Ovary (tissue), 10 donors: ENCODE measurements at places on chromosomes 6 and 20.
A peak's percentile ranks its signal among the peaks of the same experiment; 100 is the strongest.

DNA sequence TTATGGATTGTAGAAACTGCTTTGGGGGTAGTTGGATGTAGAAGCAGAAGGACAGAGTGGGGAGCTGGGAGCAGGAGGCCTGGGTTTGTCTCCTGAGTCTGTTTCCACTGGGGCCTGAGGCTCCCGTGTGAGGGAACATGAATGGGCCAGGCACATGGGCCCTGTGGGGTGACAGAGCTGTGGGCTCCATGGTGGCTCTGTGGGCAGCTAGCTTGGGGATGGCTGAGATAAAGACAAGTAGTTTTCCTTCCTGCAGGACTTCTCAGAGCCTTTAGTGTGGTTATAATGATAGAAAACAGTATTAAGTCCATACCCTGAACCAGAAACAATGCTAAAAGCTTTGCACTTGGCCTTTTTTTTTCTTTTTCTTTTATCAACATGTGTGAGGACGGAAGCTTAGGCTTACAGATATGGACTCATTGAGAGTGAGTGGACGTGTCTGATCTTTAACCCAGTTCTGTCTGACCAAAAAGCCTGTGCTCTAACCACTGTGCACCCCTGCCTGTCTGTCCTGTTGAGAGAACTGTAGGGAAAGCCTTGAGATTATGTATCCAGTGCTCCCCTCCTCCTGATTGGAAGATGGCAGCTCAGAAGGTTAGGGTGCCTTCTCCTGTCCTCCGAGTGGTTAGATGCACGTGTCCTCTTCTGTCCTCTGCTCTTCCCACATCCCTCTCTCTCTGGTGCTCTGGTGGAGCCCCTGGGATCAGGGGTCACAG lies 98.3 kb downstream of the CDH26 start:
- no peak for DNase-seq

GRCh38 chr20:64188682-64189529 lies 24.7 kb downstream of the MYT1 start:
- DNase-seq, result no peak

- DNase-seq, result no peak
Measured at GRCh38 chr6:75993236-75994162, 79.0 kb downstream of the IMPG1 start.

- DNase-seq, result no peak
Measured at GRCh38 chr6:63731930-63732329, 96.3 kb downstream of the PHF3 start.

DNA sequence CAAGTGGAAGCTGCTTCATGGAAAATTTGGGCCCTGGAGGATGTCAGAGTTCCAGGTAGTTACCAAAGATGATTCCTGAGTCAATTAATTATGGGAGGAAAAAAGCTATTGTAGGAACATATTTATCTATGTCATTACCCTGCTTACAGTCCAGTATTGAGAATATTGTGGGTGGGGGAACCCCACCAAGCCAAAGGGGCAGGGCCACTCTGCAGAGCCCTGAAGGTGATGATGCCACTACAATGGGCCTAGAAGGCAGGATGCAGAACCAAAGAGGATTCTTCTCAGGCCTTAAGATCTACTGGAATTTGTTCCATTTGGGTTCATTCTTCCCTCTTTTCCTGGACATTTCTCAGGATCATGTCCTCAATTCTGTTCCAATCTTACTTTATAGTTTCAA lies 375.2 kb upstream of the MARCKS start:
- no peak for DNase-seq

DNA sequence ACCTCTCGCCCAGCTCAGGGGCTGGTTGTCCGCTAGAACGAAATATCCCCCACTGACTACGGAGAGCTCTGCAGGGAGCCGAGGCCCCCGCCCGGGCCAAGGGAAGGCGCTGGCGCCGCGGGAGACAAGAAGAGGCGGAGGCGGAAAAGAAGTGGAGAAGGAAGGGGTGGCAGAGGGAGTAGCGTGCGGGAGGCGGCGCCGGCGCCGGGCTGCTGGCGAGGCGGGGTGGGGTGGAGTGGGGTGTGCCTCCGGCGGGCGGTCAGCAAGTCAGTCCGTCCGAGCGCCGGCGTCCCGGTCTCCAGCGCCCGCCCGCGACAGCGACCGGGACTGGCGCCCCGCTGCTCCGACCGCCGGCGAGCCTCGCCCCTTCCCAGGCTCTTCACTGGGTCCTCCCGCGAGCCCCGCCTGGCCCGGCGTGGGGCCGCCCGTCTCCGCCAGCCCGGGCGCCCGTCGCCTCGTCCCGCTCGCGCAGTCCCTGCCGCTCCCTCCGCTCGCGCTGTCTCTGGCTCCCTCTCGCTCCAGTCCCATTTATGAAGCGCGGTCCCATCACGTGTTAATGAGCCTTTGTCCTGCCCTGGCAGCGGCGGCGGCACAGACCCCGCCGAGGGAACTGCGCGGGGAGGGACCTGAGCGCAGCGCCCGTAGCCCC lies at the start of gene CNR1:
TSS of gene CNR1 (minus strand) at position 504 of the 649 bp plus-strand sequence. CDS start 21,073 bp downstream, outside the sequence.
- DNase-seq, result peak; percentile 32

- no peak for DNase-seq
Measured at GRCh38 chr6:32132110-32132509, 2.0 kb upstream of the FKBPL start.

- no peak for DNase-seq
Measured at GRCh38 chr6:17417817-17418216, 24.4 kb downstream of the CAP2 start.

DNA sequence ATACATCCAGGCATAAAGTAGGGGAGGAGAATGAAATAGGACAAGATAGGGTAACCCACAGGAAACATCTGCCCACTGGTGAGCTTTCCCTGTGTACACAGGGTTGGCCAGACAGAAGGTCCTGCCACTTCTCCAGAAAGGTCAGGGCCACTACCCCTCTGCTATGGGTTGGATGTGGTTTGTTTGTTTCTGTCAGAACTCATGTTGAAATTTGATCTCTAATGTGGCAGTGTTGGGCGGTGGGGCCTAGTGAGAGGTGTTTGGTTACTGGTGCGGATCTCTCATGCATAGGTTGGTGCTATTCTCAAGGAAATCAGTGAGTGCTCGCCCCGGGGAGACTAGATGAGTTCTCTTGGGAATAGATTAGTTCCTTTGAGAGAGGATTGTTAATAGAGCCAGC lies 15.6 kb upstream of the MAS1 start:
- DNase-seq, result no peak

- DNase-seq, result no peak
Measured at GRCh38 chr6:65231616-65232015, 475.4 kb downstream of the EYS start.

- peak; percentile 71 for DNase-seq
Measured at GRCh38 chr20:63495741-63496595, 2.9 kb downstream of the EEF1A2 start.

DNA sequence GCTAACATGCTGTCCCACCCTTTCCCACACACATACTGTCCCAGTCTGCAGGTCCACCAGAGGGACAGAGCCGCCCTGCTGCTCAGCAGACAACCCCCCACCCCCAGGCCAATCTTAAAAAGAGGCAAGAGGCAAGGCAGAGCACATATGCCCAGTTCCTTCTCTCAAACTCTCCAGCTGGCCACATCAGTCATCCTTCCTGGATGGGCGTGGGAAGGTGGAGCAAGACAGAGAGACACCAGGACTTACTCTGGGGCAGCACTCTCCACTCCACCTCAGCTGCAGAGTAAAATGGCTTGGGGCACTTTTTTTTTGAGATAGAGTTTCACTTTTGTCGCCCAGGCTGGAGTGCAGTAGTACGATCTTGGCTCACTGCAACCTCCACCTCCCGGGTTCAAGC lies 10.8 kb downstream of the MOCS3 start:
- DNase-seq, result no peak

DNA sequence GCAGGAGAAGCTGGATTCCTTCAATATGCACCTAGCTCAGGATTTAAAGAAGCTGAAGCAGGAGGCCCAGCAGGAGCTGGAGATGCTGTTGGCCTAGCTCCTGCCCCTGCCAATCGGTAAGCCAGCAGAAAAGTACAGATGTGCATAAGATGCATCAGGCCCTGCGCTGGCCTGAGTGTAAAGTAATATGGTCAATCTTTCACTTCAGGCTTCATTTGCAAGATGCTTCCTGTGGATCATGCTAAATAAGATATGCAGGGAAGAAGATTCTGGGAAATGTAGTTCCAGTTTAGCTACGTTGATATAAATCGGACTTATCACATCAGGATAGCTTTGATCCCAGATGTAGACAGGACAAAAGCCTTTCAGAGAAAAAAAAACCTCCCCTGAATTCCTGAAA lies 100.3 kb downstream of the GJA1 start:
- DNase-seq, result no peak

DNA sequence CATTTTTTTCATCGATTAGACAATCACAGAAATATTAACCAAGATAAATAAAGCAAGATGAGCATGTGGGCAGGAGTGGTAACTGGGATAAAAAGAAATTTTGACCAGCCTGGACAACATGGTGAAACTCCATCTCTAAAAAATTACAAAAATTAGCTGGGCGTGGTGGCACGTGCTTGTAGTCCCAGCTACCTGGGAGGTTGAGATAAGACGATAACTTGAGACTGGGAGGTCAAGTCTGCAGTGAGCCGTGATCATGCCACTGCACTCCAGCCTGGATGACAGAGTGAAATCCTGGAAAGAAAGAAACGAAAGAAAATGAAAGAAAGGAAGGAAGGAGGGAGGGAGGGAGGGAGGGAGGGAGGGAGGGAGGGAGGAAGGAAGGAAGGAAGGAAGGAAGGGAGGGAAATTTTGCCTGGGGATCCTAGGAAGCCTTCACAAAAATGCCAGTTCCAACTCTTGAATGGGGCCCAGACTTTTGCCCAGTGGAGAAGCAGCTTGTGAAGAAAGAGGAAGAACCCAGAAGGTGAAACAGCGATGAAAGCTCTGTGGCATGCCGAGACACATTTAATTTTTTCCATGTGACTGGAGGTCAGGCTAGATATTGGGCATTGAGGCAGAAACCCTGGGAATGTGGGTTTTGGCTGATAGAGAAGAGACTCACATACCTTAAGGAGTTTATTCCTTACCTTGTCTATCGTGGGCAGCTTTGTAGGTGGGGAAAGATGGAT lies 20.3 kb downstream of the CCDC170 start:
- DNase-seq, result no peak

DNA sequence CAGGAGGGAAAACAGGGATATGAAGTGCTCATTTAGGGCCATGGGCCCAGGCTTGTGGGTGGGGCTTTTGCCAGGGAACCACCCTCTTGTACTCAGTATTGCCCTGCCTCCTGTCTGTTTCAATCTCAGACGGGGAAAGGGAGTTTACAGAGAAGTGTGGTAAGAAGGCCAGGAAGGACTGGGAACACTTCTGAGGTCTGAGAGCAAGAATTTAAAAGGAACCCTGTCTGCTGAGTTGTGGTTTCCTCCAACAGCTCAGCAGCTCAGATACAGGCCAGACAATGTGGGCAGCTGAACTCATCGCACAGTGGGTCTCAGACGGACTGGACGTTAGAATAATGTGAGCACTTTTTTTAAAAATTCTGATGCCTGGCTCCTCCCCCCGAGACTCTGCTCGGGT lies 354.1 kb upstream of the ARID1B start:
- no peak for DNase-seq

DNA sequence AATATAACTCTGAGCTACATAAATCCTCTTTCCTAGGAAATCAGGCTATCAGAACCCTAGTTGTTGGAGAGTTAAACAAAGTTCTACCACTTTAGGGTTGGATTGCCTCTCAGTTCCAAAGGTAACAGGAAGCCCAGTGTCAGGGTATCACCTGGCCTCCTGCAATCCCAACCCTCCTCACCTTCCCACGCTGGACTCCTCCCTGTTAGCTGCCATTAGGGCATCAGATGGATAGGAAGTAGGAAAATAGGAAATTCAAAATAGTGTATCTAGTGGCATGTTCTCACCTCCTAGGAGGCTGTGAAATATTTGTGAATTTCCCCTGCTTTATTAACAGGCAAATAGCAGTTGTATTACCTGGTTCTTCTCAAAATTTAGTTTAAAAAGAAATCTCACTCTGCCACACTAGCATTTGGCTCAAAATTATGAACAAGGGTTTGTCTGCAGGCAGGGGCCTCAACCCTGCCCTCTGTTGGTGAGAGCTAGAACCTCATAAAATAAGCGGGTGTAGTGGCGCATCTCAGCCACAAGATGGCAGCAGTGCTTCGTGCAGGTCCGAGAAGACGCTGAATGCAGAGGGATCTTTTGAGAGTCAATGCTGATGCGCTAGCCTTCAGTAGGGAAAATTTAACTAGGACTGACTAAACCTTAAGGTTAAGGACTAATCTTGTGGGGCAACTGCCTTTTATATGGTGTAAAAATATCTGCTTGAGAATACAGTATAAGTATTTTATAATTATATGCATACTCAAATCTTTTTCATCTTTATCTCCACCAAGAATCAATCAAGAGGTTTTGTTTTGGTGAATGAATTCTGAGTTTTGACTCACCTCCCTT lies 209.8 kb upstream of the KCNQ5 start:
- DNase-seq, result peak; percentile 67

DNA sequence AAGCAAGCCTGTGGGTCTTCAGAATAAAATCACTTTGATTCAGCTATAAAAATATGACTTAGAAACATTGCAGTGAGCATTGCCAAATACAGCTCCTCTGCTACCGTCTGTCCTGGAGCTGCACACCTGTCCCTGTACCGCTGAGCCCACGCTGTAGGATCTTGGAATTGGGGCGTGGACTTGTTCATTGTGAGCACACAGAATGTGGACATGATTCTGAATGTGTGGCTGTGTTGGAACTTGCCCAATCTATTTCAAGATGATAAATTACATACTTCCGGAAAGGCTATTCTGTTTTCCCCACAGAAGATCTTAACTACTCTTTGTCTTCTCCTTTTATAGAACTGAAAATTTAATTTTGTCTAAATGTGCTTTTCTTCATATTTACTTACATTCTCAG lies 107.3 kb downstream of the UST start:
- no peak for DNase-seq
